ENCODE measurements at places on chromosomes 2 and 18.

GRCh38 chr2:31294196-31294595 lies 60.2 kb downstream of the EHD3 start:
- no peak for DNase-seq

GRCh38 chr2:33158482-33159003 lies 211.8 kb downstream of the LTBP1 start:
- DNase-seq = no peak

DNA sequence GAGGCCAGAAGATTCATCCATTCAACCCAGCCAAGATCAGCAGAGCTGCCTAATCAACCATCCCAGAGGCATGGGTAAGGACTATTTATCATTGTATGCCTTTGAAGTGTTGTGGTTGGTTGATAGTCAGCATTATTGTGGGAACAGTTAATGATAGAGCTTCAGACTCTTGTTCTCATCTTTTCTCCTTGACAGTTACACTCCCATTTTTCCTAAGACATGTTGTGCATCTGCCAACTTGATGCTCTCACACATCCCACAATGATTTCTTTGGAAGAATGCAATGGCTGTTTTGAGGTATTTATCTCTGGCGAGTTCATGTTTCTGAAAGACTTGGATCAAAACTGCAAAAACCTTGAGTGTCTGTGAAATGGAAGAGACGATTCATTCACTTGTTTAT lies 55.4 kb downstream of the FASTKD2 start:
- no peak for DNase-seq

DNA sequence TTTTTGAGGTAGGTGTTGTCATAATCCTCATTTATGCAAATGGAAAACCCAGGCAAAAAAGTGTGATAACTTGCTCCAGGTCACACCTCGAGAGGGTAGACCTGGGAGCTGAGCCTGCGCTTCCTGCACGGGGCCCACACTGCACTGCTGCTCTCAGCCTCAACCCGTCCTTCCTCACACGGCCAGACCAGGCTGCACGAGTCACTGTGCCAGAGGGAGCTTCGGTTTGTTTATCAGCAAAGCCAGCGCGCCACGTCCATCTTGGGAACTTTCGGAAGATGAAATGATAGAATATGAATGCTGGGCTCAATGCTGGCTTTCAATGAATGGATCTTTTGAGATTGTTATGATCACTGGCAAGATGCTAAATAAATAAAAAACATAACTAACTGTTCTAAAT lies 14.4 kb downstream of the COPS9 start:
- DNase-seq = no peak

DNA sequence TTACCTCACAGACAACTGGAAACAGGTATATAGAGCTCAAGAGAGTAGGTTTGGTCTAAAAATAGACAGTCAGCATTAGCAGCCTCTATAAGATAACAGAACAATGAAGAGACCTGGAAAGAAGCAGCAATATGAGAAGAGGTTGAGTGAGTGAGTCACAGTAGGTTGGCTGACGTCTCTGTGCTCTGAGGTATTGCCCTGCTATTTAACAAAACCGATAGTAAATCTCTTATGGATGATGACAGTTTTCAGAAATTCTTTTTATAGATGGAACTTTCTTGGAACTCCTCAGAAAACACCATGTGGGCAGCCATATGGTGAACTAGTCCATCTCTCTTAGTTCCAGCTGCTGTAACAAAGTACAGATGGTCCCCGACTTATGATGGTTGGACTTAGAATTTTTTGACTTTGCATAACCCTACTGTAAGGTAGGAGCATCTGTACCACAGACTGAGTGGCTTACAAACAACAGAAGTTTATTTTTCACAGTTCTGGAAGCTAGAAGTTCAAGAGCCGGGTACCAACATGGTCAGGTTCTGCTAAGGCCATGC lies 123.5 kb downstream of the MBD2 start:
- no peak for DNase-seq

DNA sequence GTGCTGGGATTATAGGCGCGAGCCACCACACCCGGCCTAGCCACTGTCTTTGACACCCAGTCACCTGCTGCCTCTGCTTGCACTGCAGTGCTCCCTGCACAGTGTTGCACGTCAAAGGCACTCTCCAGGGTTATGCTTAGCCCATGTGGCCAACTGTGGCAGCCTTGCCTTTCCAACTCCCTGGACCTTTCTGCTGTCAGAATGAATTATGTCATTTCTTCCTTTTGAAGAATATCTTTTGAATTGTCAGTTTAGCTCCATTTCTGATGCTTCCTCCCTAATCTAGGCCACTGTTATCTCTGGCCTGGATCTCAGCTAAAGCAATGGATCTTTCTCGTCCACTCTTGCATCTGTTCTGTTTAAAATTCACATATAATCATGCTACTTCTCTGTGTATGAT lies 29.3 kb upstream of the LRRTM1 start:
- no peak for DNase-seq

DNA sequence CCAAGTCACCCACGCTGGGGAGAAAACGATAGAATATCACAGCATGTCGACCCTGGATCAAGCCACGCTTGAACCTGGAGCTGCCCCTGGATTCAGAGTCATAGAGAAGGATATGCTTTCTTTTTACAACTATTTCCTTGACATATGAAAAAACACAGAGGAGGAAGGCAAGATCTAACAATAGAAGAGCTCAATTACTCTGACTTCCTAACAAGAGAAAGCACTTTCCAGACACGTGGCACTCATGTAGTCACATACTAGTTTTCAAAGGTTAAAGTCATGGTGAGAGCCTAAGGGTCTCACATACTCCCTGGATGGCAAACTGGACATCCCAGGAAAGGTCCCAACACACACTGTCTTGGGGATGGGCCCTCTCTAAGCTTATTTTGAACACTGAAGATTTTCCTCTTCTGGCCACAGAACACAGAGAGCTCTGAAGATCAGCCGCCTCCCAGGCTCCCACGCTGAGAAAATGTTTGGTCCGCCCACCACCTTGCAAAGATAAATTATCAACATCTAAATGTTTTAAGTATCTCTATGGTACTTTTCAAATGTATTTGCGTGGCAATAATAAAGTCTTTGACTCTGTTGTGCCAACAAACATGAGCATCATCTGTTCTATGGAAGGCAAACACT lies 4.9 kb downstream of the PXDN start:
- DNase-seq = no peak

GRCh38 chr2:15159206-15159605 lies 401.9 kb downstream of the NBAS start:
- no peak for DNase-seq

DNA sequence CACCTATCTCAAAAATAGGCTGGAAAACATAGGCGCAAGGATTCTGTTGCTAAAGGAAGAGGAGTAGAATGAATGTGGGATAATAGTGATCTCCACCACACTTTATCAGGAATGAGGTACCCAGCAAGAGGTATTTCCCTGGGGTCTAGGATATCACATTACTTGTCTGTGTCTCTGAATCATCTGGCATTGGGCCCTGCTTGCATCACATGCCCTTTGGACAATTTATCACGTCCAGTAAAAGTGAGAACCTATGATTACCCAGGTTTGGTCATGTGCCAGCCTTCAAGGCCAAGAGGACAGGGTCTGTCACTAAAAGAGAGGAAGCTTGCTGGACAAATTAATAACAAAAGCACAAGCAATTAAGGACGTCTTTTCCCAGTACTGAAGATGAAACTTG lies 11.4 kb upstream of the TRAPPC8 start:
- no peak for DNase-seq

DNA sequence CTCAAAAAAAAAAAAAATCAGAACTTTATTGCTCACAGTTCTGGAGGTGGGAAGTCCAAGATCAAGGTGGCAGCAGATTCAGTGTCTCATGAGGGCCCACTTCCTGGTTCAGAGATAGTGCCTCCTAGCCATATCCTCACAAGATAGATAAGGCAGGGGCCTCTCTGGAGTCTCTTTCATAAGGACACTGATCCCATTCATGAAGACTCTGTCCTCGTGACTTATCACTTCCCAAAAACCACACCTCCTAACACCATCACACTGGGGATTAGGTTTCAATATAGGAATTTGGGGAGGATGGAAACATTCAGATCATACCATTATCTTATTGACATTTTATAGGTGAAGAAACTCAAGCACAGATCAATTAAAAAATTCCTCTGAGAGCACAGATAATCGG lies 61.1 kb downstream of the PDCL3 start:
- DNase-seq = no peak

DNA sequence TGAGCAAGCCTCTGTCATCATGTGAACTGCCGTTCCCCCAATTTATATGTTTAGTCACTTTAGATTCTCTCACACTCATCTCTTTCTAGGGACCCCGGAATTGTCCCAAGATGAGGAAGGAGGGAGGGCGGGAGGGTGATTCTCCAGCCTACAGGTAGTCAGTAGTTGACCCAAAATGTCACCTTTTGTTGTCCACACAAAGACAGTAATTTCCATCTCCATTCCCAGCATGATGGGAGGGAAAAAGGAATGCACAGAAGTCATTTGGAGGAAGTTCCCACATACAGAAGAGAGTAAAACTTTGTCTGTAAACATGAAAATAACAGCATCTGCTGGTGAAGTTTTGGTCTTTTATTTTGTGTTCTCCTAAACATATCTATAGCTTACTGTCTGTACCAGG lies 222.9 kb downstream of the KLHL29 start:
- no peak for DNase-seq

GRCh38 chr18:70553936-70554260 lies 265.1 kb downstream of the SOCS6 start:
- no peak for DNase-seq

GRCh38 chr18:62862466-62862865 lies 147.1 kb downstream of the PHLPP1 start:
- no peak for DNase-seq

DNA sequence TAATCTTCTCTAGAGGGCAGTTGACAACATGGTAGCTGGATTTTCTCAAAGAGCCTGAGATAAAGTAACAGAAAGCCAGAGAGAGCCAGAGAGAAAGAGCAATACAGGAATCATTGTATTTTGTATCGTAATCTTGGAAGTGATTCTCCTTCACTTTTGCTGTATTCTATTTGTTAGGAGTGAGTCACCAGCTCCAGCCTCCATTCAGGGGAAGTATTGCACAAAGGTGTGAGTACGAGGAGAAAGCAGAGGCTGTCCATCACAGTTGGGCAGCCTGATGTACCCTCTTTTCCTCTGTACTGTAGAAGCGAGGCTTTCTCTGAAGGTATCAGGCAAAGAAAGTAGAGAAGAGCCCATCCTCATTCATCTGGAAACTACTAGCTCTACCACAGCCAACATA lies 176.8 kb downstream of the KCNS3 start:
- DNase-seq = no peak

- DNase-seq = no peak
Observed at GRCh38 chr2:108919571-108920373, 69.2 kb downstream of the EDAR start.

GRCh38 chr18:8380006-8380405 lies 229.2 kb upstream of the RAB12 start:
- no peak for DNase-seq

DNA sequence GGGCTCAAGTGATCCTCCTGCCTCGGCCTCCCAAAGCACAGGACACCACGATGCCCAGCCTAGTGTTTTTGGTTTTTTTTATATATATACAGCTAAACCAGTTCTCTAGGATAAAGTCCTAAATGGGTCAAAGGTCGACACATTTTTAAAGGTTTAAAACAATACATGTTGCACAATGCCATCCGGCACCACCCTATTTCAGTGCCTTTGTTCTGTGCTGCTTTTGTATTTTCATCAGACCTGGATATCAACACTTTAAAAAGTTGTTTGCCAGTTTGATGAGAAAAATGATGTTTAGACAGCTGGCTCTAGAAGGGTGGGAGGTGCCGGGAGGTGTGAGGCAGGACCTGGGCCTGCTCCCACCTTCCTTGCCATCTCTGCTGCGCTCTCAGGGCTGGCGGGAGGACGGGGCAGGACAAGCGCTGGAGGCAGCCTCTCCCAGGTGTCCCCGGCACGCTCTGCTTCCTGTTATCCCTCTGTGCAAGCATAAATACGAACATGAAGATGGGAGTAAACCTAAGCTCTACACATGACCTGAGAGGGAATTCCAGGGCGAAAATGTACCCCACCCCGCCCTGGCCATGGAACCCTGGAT lies 103.7 kb downstream of the HS6ST1 start:
- DNase-seq = no peak

- DNase-seq = no peak
Observed at GRCh38 chr18:42893977-42894376, 221.5 kb downstream of the RIT2 start.

DNA sequence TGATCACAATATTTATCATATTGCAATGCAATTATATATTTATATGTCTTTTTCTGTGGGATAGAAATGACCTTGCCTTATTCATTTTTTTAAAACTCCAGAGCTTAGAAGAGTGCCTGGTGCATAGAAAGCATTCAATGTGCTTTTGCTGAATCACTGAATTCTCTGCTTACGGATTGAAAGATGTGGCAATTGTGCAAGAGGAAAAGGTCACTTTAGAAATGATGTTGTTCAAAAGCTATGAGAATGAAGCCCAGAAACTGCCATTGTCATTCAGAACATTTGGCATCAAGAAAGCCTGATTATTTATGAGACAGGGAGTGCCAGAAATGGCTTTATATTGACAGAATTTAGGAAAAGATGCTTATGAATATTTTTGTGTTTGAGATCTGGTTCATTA lies 678.6 kb upstream of the CDH2 start:
- DNase-seq = no peak
